ENCODE measurements at places on chromosomes 6 and 20. TPM values are rescaled to one million over a fixed set of nuclear protein-coding genes. Genes with fewer than 3 reads are reported as not detected.

GJA1 gene
- total RNA-seq = not detected

CFB gene
- total RNA-seq = 1.1 TPM

VWA7 gene
- 3.3 TPM for total RNA-seq

C20orf204 gene
- 35.6 TPM for total RNA-seq

CRISP3 gene
- not detected for total RNA-seq

IP6K3 gene
- total RNA-seq = not detected

PPP1R10 gene
- 154 TPM for total RNA-seq

FHL5 gene
- not detected for total RNA-seq

KCNQ2 gene
- 0.65 TPM for total RNA-seq

PRSS35 gene
- total RNA-seq = not detected

COL19A1 gene
- total RNA-seq = 0.19 TPM

CCHCR1 gene
- total RNA-seq = 47.5 TPM

HM13 gene
- total RNA-seq = 146 TPM

HDGFL1 gene
- not detected for total RNA-seq

MMS22L gene
- 59.1 TPM for total RNA-seq

DOK5 gene
- 1.2 TPM for total RNA-seq

SLC22A2 gene
- total RNA-seq = not detected

CST7 gene
- total RNA-seq = 136 TPM

PRSS16 gene
- total RNA-seq = 5.6 TPM

PEX7 gene
- total RNA-seq = 3.8 TPM

KCNQ5 gene
- 9.8 TPM for total RNA-seq

ASCC3 gene
- 66.3 TPM for total RNA-seq

BHLHE23 gene
- not detected for total RNA-seq

FILIP1 gene
- total RNA-seq = 0.05 TPM

SLC13A3 gene
- 0.21 TPM for total RNA-seq

TNNC2 gene
- 0.49 TPM for total RNA-seq

MUC21 gene
- total RNA-seq = not detected

HLA-DPA1 gene
- 25.8 TPM for total RNA-seq

GSTA2 gene
- total RNA-seq = not detected

COL21A1 gene
- total RNA-seq = not detected

GTF2H4 gene
- total RNA-seq = 43.5 TPM

MYLK2 gene
- 0.53 TPM for total RNA-seq

GNAS-AS1 gene
- 2.3 TPM for total RNA-seq

CTCFL gene
- not detected for total RNA-seq

CABLES2 gene
- total RNA-seq = 7.1 TPM

ALDH5A1 gene
- 8.0 TPM for total RNA-seq

DCDC2 gene
- 0.12 TPM for total RNA-seq

KCNS1 gene
- total RNA-seq = 0.58 TPM

KCNK16 gene
- not detected for total RNA-seq

HLA-DMA gene
- 19.4 TPM for total RNA-seq

SYCP2L gene
- 0.14 TPM for total RNA-seq

COL9A1 gene
- total RNA-seq = not detected

SAMD3 gene
- 3.8 TPM for total RNA-seq

DNAAF9 gene
- 3.7 TPM for total RNA-seq

HBS1L gene
- total RNA-seq = 193 TPM

RBL1 gene
- 44.1 TPM for total RNA-seq

SEMG1 gene
- not detected for total RNA-seq

GLP1R gene
- total RNA-seq = 2.1 TPM

RIOK1 gene
- 41.9 TPM for total RNA-seq

ADGB gene
- not detected for total RNA-seq

PMEPA1 gene
- 4.3 TPM for total RNA-seq

Data from activated T-cell treated with anti-CD3 and anti-CD28 coated beads, Interleukin-2, amount 50 U/mL, for 72 hours (primary cell).